ENCODE measurements at places on chromosomes 16 and 17. TPM values are rescaled to one million over a fixed set of nuclear protein-coding genes. Genes with fewer than 3 reads are reported as not detected.

The RPRML gene
- 0.15 TPM for polyA plus RNA-seq

The ACSM2B gene
- 0.06 TPM for polyA plus RNA-seq

The ARL5C gene
- not detected for polyA plus RNA-seq

The GCGR gene
- not detected for polyA plus RNA-seq

The OSGIN1 gene
- polyA plus RNA-seq: 7.4 TPM

The ADAM11 gene
- 1.8 TPM for polyA plus RNA-seq

The ATP2C2 gene
- polyA plus RNA-seq: 0.17 TPM

The AGRP gene
- not detected for polyA plus RNA-seq

The RSL1D1 gene
- polyA plus RNA-seq: 88.1 TPM

All from heart left ventricle (tissue), 16 donors.